Thymus (tissue), 14 donors: ENCODE measurements at places on chromosomes 4 and X. TPM values are rescaled to one million over a fixed set of nuclear protein-coding genes. Genes with fewer than 3 reads are reported as not detected.

- no peak overlapping the region for H3K27ac ChIP-seq
- no peaks in the 10 kb centered on the region for H3K27me3 ChIP-seq
- H3K4me1 ChIP-seq: no peaks in the 10 kb centered on the region
- no peak for DNase-seq
- H3K4me3 ChIP-seq: no peak overlapping the region
Observed at GRCh38 chr4:67292636-67293035, 252.7 kb downstream of the CENPC start.

DNA sequence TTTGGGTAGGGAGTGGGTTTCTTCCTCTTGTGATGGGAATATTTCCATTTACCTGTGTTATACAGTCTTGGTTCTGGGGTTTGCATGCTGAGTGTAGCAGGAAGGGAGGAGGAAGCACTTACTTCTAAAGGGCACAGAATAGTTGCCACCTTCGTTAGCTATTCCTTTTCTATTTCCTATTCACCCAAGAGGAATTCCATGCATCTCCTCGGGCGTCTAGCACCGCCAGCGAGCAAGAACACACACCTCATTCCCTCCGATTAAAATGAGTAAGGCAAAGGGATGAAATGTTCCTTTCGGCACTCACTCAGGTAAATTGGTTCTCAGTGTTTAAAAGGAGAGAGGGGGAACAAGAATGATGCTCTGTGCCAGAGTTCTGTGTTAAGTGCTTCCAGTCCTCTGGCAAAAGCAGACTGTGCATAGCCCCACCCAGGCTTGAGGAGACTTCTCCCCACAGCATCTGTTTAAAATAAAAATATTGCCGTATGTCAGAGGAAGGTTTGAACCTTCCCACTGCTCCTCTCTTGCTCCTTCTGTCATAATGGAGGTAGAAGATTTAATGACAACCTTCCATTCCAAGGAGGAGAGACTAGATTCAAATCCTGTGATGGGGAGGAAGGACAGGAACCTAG, 351.4 kb downstream of the PTTG2 start:
- no peaks in the 10 kb centered on the region for H3K36me3 ChIP-seq
- no peaks in the 10 kb centered on the region for H3K27me3 ChIP-seq
- H3K27ac ChIP-seq: no peak overlapping the region
- no peak overlapping the region for H3K4me3 ChIP-seq
- DNase-seq: no peak

GRCh38 chr4:7790999-7791398, 148.7 kb downstream of the AFAP1 start:
- no peaks in the 10 kb centered on the region for H3K4me1 ChIP-seq
- no peaks in the 10 kb centered on the region for H3K27me3 ChIP-seq
- H3K36me3 ChIP-seq: no peaks in the 10 kb centered on the region

GRCh38 chr4:124907881-124908280, 195.3 kb upstream of the ANKRD50 start:
- no peaks in the 10 kb centered on the region for H3K4me1 ChIP-seq
- no peaks in the 10 kb centered on the region for H3K36me3 ChIP-seq
- H3K27ac ChIP-seq: no peak overlapping the region
- DNase-seq: no peak

- no peaks in the 10 kb centered on the region for H3K36me3 ChIP-seq
- H3K27me3 ChIP-seq: no peaks in the 10 kb centered on the region
- no peaks in the 10 kb centered on the region for H3K4me1 ChIP-seq
- H3K4me3 ChIP-seq: no peak overlapping the region
Observed at GRCh38 chr4:145348291-145348690, 133.4 kb upstream of the SMAD1 start.

Gene PPAT
- total RNA-seq: 18.3 TPM

Gene ZFP92
- total RNA-seq: 0.19 TPM
